Natural killer cell treated with Interleukin-12 subunit alpha and Interleukin-12 subunit beta and Interleukin-15 and Interleukin-18, amount 100 ng/mL, for 72 hours (primary cell): ENCODE measurements at places on chromosomes 2 and 18.

- no peaks in the 10 kb centered on the region for H3K36me3 ChIP-seq
- no peak for DNase-seq
- no peak overlapping the region for H3K27ac ChIP-seq
- H3K4me1 ChIP-seq = no peaks in the 10 kb centered on the region
- peaks cover 2% of the 10 kb centered on the region for H3K27me3 ChIP-seq
- H3K4me3 ChIP-seq = no peak overlapping the region
Measured at GRCh38 chr2:161677634-161678033, 53.4 kb downstream of the SLC4A10 start.

DNA sequence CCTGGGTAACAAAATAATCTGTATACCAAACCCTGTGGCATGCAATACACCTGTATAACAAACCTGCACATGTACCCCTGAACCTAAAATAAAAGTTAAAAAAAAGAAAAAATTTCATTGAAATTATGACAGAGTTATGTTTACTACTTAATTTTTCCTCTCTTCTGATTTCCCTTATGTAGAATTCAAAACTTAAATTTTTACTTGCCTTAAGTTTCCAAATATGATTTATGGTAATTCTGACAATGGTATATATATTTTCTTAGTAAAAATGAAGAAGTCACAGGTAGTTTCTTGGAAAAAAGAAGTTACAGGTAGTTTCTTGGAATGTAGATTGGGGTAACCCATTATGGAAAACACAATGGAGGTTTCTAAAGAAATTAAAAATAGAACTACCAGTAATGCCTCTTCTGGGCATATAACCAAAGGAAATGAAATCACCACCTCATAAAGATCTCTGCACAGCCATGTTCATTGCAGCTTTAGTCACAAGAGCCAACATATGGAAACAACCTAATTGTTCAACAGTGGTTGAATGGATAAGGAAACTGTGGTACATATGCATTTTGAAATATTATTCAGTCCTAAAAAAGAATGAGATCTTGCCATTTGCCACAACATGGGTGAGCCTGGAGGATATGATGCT lies 164.9 kb downstream of the BABAM2 start:
- H3K4me1 ChIP-seq = peaks cover 12% of the 10 kb centered on the region
- H3K4me3 ChIP-seq = no peak overlapping the region
- no peak for DNase-seq
- H3K27ac ChIP-seq = peak overlapping the region; percentile 6
- H3K36me3 ChIP-seq = peaks cover 14% of the 10 kb centered on the region
- no peaks in the 10 kb centered on the region for H3K27me3 ChIP-seq

DNA sequence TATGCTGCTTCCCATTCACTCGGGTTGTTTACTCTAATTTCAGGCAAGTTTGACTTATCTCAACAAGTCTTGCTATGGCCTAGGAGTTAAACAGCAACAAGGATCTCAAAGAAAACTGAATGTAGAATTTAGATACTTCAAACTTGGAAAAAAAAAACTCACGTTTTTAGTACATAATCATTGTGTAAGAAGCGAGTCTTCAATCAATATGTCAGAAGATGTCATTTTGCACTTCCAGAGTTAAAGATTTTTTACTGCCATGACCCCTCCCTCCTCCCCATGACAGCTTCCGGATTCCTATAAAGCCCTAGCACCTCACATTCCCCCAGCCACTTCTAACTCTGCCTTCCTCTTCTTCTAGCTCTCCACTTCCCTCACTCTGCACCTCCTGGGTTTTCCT lies 133.4 kb downstream of the SS18 start:
- peaks cover 3% of the 10 kb centered on the region for H3K4me1 ChIP-seq
- H3K4me3 ChIP-seq = no peak overlapping the region
- H3K27ac ChIP-seq = no peak overlapping the region

GRCh38 chr2:181904022-181904632 lies 12.6 kb downstream of the ITPRID2 start:
- H3K4me3 ChIP-seq = no peak overlapping the region
- peaks cover 7% of the 10 kb centered on the region for H3K4me1 ChIP-seq
- H3K27me3 ChIP-seq = no peaks in the 10 kb centered on the region
- DNase-seq = no peak
- H3K27ac ChIP-seq = no peak overlapping the region

DNA sequence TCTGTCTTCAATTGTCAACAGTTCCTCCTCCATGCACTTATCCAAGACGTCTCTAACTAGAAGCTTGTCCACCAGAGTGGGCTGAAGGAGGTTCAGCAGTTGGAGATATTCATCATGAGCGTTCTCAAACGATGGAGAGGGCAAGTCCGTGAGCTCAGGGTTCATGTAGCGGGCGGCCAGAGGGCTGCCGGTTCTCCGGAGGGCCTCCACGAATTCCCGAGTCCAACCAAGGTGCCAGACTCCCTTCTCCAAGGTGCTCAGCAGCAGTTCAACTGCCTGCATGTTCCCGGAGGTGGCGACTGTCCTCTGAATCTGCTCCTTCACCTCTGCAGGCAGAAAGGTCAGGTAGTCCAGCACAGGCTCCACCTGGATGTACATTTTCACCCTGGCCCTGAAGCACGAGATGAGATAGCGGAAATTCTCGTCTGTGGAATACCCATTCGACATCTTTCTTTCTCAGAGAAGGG lies 590 bp downstream of the IFIH1 start:
- peaks cover 44% of the 10 kb centered on the region for H3K4me1 ChIP-seq
- no peak for DNase-seq
- H3K27me3 ChIP-seq = no peaks in the 10 kb centered on the region
- H3K27ac ChIP-seq = peak overlapping the region; percentile 95
- H3K4me3 ChIP-seq = peak overlapping the region; percentile 90

- DNase-seq = no peak
- no peaks in the 10 kb centered on the region for H3K27me3 ChIP-seq
- no peaks in the 10 kb centered on the region for H3K4me1 ChIP-seq
- no peak overlapping the region for H3K27ac ChIP-seq
- no peak overlapping the region for H3K4me3 ChIP-seq
- no peaks in the 10 kb centered on the region for H3K36me3 ChIP-seq
Measured at GRCh38 chr2:123495241-123495640, 529.8 kb upstream of the CNTNAP5 start.

DNA sequence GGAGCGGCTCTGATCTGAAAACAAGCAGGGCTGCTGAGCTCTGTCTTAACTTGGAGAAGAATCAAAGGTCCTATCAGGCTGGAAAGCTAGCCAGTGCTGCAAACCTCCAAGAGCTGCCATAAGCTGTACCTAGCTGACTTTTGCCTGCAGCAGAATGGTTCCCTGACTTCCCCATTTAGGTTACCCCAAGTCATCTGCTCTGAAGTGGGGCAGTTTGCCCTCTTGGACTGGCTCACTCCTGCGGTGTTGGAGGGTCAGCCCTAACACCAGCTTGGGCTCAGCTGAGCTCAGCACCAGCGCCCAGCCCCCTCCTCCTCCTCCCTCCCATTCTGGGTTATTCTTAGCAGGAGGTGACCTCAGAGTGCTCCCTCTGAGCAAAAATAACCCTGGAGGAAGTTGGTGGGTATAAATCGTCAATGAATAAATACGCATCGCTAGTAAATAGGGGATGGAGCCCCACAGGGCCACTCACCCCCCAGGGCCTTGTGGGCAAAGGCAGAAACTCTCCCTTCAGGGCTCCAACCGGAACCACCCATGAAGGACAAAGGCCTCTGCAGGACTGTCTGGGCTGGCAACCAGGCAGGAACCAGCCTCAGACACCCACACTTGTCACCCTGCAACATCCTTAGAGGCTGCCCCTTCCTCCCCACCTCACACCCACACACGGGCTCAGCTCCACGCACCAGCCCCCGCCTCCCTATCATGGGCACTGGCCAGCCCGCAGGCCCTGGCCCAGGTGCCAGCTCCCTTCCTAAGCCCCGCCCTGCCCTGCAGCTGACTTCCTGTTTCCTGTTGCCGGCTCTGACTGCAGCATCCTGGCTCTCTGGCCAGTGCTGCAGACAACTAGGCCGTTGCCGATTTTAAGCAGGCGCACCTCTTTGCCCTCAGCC lies 46.9 kb downstream of the DNMT3A start:
- H3K27me3 ChIP-seq = peaks cover 2% of the 10 kb centered on the region
- peak overlapping the region; percentile 90 for H3K4me3 ChIP-seq
- H3K36me3 ChIP-seq = no peaks in the 10 kb centered on the region

DNA sequence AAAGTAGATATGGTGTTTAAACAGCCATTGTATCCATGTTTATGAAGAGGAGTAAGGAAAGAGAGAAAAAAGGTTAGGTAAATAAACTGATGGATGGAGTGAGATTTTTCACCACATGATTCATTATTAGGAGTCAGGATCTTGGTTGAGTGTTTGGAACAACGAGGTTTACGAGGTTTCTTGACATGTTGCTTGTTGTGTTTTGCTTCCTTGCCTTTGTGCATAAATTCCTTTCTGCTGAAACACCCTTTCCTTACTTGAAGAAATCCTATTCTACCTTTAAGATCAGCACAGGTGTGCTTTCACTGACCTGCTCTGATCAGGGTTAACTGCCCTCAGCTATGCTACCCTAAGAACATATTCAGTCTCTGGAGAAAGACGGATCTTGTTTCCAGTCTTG lies 66.6 kb downstream of the EFEMP1 start:
- H3K27me3 ChIP-seq = no peaks in the 10 kb centered on the region
- no peak for DNase-seq
- no peaks in the 10 kb centered on the region for H3K4me1 ChIP-seq
- H3K27ac ChIP-seq = no peak overlapping the region

GRCh38 chr18:77124452-77124922 lies 8.1 kb downstream of the MBP start:
- peaks cover 83% of the 10 kb centered on the region for H3K4me1 ChIP-seq
- H3K36me3 ChIP-seq = peaks cover 12% of the 10 kb centered on the region
- DNase-seq = peak; percentile 84

- no peaks in the 10 kb centered on the region for H3K27me3 ChIP-seq
- no peak overlapping the region for H3K4me3 ChIP-seq
- H3K27ac ChIP-seq = no peak overlapping the region
- H3K36me3 ChIP-seq = no peaks in the 10 kb centered on the region
- no peak for DNase-seq
- H3K4me1 ChIP-seq = peaks cover 13% of the 10 kb centered on the region
Measured at GRCh38 chr2:207729465-207729998, 18.1 kb downstream of the CCNYL1 start.

- peaks cover 42% of the 10 kb centered on the region for H3K4me1 ChIP-seq
- peaks cover 49% of the 10 kb centered on the region for H3K36me3 ChIP-seq
- peak within 1 kb of the TSS; percentile 99 for H3K27ac ChIP-seq
Measured at GRCh38 chr2:157443795-157444640, at the start of gene CYTIP. Gene CYTIP, minus strand, starts transcription at chr2:157444089. Its CDS starts 69 bp downstream, at chr2:157444020.

DNA sequence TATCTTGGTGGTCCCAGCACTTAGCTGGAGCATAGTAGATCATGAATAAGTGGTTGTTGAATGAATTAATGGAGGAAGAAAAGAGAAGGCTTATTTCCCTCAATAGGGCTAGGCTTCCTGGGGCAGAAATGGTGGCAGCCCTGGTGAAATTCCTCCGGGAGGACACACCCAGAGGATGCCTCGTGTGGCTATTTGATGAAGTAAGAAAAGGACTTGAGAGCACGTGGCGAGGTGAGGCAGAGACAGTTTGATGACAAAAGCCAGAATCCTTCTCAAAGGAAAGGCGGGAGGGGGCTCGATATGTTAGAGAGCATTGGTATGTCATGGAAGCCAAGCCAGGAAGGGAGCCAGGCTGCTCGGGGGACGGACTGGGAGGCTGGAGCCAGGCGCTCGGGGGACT lies 14.7 kb downstream of the FAM228A start:
- H3K27me3 ChIP-seq = peaks cover 6% of the 10 kb centered on the region
- no peak overlapping the region for H3K27ac ChIP-seq
- H3K4me1 ChIP-seq = no peaks in the 10 kb centered on the region
- DNase-seq = no peak

GRCh38 chr2:173101687-173102086 lies 26.0 kb downstream of the MAP3K20 start:
- H3K36me3 ChIP-seq = peaks cover 20% of the 10 kb centered on the region
- H3K27ac ChIP-seq = peak overlapping the region; percentile 90
- H3K4me1 ChIP-seq = peaks cover 52% of the 10 kb centered on the region
- H3K4me3 ChIP-seq = peak overlapping the region; percentile 55
- no peaks in the 10 kb centered on the region for H3K27me3 ChIP-seq

- no peak overlapping the region for H3K27ac ChIP-seq
- no peaks in the 10 kb centered on the region for H3K36me3 ChIP-seq
- H3K4me1 ChIP-seq = no peaks in the 10 kb centered on the region
- DNase-seq = peak; percentile 45
Measured at GRCh38 chr2:121197369-121198091, 87.5 kb downstream of the TFCP2L1 start.

DNA sequence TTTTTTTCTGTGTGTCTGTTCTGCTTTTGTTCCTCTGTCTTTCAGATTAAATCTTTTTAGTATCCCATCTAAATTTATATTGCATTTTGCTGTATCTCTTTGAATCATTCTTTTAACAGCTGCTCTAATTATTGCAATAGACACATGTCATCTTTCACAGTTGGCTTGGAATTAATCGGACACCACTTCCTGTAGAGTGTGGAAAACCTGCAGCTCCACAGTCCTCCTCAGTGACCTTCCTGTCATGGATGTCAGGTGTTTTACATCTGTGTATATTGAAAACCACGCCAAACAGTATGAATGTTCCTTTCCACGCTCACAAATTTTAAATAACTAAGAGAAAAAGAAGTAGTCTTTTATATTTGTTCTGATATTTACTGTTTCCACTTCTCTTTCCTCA lies 135.3 kb downstream of the PXDN start:
- no peak overlapping the region for H3K27ac ChIP-seq
- H3K36me3 ChIP-seq = no peaks in the 10 kb centered on the region
- H3K4me3 ChIP-seq = no peak overlapping the region
- peaks cover 8% of the 10 kb centered on the region for H3K27me3 ChIP-seq
- no peaks in the 10 kb centered on the region for H3K4me1 ChIP-seq

GRCh38 chr2:202035089-202035940 lies 1.7 kb downstream of the FZD7 start:
- peaks cover 34% of the 10 kb centered on the region for H3K27me3 ChIP-seq
- H3K4me1 ChIP-seq = peaks cover 14% of the 10 kb centered on the region
- no peak overlapping the region for H3K27ac ChIP-seq
- no peak for DNase-seq
- H3K4me3 ChIP-seq = no peak overlapping the region

DNA sequence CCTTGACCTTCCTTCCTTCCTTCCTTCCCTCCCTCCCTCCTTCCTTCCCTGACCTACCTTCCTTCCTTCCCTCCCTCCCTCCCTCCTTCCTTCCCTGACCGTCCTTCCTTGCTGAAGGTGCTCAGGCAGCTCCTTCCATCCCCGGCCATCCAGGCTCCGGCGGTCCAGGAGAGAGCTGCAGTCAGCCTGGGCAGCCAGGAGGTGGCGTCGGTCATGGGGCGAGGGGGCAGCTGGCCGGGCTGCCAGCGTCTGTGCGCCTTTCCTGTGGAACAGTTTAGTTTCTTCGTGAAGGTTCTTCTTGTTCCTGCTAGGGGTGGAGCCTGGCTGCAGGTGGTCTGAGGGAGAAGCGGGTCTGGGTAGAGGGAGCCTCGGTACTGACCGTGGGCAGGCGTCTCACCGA lies 15.7 kb downstream of the GPR35 start:
- H3K27ac ChIP-seq = no peak overlapping the region
- DNase-seq = no peak
- no peaks in the 10 kb centered on the region for H3K36me3 ChIP-seq

DNA sequence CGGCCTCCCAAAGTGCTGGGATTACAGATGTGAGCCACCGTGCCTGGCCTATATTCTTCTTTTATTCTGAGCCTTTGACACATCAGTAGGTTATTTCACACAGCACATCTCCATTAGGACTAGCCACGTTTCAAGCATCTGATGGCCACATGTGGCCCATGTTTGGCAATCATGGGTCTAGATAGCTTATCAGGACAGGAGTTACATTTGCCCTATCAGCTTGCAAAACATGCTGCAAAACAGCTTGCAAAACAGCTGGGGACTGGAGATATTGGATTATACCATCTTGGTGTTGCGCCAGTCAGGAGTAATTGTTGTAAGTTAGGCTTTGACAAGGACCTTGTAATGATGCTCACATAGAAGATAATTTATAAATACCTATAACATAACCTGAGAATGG lies 94.9 kb downstream of the GBX2 start:
- DNase-seq = no peak
- no peaks in the 10 kb centered on the region for H3K27me3 ChIP-seq
- H3K4me3 ChIP-seq = no peak overlapping the region
- no peak overlapping the region for H3K27ac ChIP-seq
